ENCODE measurements at places on chromosomes 2 and 18.

DNA sequence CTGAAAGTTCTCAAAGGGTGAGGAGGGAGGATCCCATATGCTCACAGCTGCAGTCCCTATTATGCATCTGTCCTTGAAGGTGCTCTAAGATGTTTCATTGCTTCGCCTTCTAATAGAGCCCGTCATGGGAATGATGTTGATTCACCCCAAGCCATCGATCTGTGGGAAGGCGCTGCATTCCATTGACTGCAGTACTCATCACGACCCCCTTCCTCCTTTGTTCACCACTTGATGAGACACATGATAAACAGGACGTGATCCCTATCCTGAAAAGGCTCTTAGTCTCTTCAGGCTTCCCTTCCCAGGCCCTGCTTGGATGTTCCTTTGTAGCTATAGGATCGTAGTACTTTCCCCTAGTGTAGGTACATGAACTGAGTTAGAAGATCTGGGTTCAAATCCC is 181.8 kb downstream of the AGPS start:
- DNase-seq: no peak

DNA sequence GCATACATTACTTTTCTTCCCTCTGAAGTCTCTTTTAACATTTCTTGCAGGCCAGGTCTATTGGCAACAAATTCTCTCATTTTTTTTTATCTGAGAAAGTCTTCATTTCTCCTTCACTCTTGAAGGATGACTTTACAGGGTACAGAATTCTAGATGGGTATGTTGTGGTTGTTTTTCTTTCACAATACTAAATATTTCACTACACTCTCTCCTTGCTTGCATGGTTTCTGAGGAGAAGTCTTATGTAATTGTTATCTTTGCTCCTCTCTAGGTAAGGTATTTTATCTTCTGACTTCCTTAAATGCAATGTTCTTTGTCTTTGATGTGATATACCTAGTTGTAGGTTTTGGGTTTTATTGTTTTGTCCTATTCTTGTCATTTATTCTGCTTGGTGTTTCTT is 371.1 kb downstream of the FIGN start:
- no peak for DNase-seq

- no peak for DNase-seq
These were observed 98.9 kb downstream of the RTP5 start for GRCh38 chr2:241968417-241968816.

DNA sequence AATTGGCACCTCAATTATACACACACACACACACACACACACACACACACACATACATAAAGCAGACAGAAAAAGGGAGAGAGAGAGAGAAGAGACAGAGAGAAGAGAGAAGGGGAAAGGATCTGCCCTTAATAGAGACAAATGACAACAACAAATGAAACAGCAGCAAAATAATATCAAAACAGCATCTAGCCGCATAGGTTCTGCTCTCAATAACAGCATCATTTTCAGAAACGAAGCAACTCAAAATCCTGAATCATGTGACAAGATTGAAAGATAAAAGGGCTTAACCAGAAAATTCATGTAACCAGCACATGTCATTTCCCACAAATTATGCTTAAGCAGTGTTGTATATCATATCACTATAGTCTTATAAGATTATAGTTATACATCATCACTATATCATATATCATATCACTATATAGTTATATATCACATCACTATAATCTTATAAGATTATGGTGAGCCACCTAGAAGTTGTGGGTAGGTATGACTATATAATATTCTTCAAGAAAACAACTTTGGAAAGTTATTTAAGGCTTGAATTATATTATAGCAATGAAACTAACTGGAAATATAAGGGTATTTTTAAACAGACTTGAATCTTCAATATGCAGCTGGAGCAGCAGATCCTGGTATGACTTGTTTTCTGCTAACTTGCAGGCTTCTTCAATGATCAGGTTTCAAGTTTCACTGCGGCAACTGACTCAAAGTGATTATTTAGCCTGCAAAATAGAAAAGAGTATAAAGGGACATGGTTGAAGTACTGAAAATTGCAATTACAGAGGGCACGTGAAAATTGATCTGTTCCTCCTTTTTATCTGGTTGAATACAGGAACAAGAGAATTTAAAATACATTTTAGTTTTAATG is 16.1 kb upstream of the VPS54 start:
- no peak for DNase-seq

DNA sequence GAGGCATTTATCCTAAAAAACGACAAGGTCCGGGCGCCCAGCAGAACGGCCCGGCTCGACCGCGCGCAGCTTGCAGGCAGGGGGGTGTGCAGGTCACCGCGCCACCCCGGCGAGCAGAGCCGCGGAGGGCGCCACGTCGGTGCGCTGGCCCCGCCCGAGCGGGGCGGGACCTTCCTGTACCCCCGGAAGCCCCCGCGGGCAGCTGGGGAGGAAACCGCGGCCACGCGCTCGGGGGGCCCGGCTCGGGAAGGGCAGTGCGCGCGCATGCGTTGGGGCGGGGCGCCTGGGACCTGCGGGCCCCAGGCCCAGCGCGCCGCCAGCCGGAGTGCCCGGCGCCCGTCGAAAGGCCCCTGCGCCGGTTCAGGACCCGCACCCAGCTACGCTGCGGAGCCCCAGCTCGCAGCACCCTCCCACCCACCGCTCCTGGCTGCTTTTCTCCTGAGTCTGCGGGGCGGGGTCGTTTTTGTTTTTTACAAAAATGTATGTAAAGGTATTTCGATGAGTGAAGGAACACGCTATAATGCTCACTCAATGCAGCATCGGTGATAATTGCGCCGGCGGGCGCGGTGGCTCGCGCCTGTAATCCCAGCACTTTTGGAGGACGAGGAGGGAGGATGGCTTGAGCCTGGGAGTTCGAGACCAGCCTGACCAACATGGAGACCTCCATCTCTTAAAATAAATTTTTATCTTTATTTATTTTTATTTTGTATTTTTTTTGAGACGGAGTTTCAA is 47.7 kb upstream of the POMC start:
- DNase-seq: peak; percentile 93

- no peak for DNase-seq
These were observed 91.3 kb downstream of the TNS1 start for GRCh38 chr2:217911283-217912097.

- no peak for DNase-seq
These were observed 3.4 kb downstream of the NGEF start for GRCh38 chr2:233009661-233010060.

DNA sequence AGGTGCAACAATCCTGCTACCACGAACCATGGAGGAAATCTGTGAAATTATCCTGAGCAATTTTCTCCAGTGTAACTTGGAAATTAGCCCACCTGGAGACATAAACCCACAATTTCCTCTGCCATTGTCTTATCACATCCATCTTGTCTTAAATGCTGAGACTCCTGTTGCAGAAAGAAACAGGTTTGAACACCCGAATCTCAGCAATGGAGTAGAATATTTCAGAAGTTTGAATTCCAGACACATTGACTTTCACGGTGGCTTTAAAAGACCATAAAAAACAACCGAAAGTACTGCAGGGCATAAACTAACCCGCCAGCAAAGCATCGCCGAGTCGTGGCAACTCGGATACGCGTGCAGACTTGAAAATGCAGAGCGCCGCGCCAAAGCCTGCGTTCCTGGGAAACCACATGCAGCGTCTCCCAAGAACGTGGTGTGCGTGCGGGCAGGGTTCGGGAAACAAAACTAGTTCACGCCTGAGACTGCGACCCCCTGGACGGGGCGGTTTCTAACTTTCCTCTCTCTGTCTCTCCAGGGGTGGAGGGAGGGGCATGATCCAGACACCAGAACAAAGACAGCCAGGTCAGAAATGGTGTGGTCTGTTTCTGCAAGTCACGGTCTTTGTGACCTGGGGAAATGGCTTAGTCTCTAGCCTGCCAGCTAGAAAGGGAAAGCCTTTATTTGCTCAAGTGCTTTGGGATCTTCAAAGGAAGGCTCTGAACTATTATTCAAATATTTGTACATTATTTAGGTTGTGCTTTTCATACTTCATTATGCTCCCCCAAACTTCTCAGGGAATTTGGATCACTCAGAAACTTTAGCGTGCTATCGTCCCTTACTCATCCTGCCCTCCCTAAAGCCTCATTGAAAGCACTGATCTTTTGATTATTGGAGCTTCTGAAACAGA is 26.9 kb upstream of the KCTD1 start:
- peak; percentile 72 for DNase-seq

DNA sequence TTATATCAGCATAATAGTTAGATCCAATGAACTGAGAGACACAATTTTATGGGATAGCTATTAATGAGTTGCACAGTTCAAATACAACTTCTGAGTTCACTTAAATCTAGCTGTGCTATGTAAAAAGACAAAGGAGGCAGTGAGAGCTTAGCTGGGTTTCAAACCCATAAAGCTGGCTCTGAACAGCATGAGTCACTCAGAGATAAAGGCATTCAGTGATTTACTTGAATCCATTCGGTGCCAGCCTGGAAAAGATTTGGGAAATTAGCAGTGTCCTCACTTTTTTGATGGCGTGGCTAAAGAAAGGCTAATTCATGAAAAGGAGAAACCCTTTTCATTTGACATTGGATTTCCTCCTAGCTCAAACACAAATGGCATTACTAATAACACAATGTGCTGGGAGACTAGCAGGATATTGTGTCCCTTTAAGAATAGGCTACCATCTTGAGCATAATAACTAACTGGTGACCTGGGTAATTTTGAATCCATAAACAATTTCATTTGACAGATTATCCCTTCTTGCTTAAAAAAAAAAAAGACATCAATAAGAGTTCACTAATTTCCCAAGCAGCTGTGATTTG is 98.4 kb upstream of the NEUROD1 start:
- no peak for DNase-seq

DNA sequence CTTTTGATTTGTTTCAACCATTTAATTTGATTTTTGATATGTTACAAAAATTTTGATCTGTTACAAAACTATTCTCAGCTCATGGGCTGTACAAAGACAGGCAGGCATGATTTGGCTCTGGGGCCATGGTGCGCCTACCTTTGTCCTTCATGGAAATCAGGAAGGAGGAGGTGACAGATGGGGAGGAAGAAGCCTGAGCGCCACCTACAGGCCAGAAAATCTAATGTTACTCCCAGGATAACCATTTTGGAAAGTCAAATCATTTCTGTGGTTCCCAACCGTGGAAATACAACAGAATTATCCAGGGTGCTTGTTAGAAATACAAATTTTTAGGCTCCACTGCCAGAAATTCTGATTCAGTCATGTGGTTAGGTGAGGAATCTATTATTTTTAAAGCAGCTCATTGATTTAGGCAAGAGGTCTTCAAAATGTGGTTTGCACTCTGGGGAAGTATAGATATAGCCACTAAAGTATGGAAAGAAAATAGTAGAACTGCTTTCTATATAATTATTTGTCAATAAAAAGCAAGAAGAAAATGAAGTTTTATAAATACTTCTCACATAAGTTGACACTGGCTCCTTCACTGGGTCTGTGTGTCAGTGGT is 93.9 kb downstream of the EVA1A start:
- DNase-seq: peak; percentile 10

DNA sequence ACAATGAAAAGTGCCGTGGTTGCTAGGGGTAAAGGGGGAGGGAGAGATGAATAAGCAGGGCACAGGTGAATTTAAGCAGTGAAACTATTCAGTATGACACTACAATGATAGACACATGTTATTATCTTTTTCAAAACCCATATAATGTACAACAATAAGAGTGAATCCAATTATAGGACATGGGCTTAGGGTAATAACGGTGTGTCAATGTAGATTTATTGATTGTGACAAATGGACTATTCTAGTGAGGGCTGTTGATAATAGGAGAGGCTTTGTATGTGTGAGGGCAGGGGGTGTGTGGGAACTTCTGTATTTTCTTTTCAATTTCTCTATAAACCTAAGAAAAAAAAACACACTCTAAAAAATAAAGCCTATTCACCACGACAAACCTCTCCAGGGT is 223.8 kb downstream of the RIT2 start:
- DNase-seq: no peak

GRCh38 chr18:21901423-21901945 is 160.9 kb downstream of the MIB1 start:
- no peak for DNase-seq

DNA sequence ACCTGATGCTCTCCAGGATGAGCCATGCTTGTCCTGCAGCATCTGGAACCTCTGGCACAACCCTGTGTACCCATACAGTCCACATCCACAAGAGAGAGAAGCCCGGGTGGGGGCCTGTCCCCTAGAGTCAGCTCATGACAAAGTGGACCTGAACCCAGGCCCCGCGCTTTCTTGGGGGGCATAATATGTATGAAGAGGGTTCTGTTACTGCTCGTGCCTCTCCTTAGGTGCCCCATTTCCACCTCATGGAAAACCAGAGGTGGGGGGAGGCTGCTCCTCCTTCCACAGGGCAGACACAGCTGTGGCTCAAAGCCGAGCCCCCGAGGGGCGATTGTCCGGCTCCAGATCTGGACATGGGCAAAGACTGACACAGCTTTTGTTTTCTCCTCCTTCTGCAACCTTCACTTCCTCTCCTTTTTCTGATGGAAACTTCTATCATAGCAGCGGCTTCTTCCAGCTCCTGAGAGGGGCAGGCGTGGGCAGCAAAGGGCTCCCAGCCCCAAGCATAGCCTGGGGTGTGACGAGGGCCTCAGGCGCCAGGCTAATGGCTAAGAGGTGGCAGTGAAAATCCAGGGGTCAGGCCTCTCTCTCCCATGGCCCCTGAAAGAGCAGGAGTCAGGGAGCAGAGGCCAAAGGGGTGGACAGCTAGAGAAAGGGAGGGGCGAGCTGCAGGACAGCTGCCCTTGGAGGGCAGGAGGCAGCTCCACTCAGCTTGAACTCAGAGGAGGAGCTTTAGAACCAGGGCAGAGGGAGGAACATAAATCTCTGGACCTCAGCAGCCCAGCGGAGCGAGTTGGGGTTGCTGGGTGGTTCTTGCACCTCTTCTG is 155.5 kb downstream of the ZFP36L2 start:
- no peak for DNase-seq

GRCh38 chr18:63074981-63075404 is 244.6 kb downstream of the BCL2 start:
- peak; percentile 23 for DNase-seq

DNA sequence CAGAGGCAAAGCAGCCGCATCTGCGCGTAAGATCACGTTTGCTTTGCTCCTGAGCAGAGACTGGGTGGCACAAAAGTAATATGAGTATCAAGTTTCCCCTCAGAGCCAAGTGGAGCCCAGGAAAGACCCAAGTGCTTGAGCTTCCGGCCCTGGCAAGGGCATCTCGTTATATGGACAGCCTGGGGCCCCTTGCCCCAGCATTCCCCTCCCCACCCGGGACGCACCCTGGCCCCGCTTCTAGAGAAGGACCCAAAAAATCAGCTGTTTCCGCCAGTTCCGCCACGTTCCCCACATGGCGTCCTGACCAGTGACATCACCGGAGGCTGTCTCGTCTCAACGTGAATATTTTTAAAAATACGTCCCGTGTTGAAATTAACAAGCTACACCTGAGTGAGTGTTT is 135.1 kb downstream of the NFATC1 start:
- DNase-seq: no peak

- peak; percentile 72 for DNase-seq
These were observed 56.7 kb upstream of the MSTN start for GRCh38 chr2:190119257-190119656.

DNA sequence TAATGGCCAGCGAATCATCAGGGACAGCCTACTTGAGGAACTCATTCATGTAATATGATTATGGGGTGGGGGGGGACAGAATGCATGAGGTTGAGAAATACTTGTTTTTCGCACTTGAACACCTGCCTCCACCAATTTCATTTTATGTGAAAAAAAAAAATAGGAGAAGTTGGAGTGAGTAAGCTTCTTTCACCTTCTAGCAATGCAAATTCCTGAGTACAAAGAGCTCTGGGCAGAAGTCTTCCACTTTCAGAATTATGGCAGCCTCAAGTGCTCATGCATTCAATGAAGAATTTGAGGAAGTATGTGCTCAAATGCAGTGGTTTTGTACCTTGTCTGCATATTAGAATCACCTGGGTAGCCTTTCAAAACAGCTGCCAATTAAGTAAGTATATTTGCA is 40.1 kb upstream of the GPD2 start:
- DNase-seq: no peak

GRCh38 chr2:196291873-196292800 is 120.8 kb upstream of the STK17B start:
- no peak for DNase-seq
